ENCODE measurements at places on chromosomes 4 and X.

GRCh38 chrX:131881194-131881593 lies 141.9 kb upstream of the STK26 start:
- no peak for DNase-seq

GRCh38 chr4:139416073-139416673 lies 37.7 kb upstream of the RAB33B start:
- DNase-seq: no peak

DNA sequence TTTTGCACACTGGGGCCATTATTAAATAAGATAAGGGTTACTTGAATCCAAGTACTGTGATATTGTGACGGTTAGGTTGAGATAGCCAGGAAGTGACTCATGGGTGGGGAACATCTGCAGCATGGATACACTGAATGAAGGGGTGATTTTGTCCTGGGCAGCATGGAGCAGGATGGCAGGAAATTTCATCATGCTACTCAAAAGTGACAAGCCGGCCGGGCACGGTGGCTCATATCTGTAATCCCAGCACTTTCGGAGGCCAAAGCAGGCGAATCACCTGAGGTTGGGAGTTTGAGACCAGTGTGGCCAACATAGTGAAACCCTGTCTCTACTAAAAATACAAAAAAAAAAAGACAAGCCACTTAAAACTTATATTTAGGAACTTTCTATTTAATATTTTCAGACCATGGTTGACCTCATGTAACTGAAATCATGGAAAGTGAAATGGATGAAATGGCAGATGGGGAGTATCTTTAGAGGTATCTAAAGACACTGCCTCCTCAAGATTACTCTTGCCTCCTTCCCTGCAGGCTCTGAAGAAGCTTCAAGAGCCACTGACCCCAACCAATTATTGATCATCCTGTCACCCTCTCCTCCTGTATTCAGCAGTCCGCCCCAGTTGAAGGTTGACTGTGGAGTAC lies 3.9 kb upstream of the TRIM60 start:
- no peak for DNase-seq

GRCh38 chrX:121036951-121037350 lies 10.5 kb upstream of the GLUD2 start:
- DNase-seq: no peak

GRCh38 chr4:81747242-81747930 lies 275.7 kb upstream of the RASGEF1B start:
- DNase-seq: no peak

- DNase-seq: no peak
Observed at GRCh38 chrX:55695227-55696018, 22.1 kb upstream of the RRAGB start.

GRCh38 chr4:103075435-103075893 lies 1.1 kb downstream of the SLC9B2 start:
- DNase-seq: no peak

Measured in transverse colon (tissue), 4 donors.